Hypothalamus (tissue), 51 donors: ENCODE measurements at places on chromosomes 2 and 18.

GRCh38 chr2:185044323-185044874, 446.1 kb downstream of the ZNF804A start:
- DNase-seq, result no peak

DNA sequence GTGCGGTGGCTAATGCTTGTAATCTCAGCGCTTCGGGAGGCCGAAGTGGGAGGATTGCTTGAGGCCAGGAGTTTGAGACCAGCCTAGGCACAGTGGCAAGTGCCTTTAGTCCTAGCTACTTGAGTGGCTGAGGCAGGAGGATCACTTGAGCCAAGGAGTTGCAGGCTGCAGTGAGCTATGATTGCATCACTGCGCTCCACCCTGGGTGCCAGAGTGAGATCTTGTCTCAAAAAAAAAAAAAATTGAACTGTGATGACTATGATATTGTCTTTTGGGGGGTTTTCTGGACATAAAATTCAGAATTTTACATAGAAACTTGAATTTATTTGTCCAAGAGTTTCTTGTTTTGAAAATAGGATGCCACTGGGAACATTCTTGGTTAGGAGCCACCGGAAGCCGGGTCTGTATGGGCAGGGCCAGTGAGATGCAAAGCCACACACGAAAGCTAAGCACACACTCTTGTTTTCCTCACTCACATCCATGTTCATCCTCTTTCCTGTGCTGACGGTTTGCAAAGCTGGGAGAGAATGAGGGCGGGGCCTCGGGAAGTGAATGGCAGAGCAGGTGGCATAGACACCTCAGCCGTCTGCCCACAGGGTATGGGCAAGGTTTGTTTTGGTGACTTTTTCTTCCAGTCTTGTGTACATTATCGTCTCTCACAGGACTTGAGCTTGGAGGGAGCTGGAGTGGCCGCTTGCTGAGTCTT, 12.6 kb downstream of the AGAP1 start:
- DNase-seq, result no peak

GRCh38 chr2:41896186-41896846, 151.5 kb upstream of the PKDCC start:
- no peak for DNase-seq

DNA sequence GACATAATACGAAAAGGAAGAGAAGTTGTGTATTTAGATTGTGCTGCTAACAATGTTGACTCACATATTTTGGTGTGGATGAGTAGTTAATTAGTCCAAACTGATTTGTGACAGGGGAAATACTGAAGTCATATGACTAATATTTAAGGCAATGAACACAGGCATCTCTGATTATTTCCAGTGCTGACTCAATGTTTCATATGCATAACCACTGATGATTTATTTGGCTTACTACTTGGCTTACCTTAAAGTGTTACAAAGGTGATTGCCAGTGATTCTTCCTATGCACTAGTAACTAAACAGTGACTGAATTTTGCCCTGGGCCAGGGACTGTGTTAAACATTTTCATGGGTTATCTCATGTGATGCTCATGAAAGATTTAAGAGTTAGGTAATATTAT, 722.6 kb downstream of the METTL4 start:
- no peak for DNase-seq

- DNase-seq, result no peak
These were observed 431.2 kb upstream of the CHST9 start for GRCh38 chr18:27616324-27616723.

GRCh38 chr2:36513661-36514060, 84.3 kb downstream of the FEZ2 start:
- no peak for DNase-seq

DNA sequence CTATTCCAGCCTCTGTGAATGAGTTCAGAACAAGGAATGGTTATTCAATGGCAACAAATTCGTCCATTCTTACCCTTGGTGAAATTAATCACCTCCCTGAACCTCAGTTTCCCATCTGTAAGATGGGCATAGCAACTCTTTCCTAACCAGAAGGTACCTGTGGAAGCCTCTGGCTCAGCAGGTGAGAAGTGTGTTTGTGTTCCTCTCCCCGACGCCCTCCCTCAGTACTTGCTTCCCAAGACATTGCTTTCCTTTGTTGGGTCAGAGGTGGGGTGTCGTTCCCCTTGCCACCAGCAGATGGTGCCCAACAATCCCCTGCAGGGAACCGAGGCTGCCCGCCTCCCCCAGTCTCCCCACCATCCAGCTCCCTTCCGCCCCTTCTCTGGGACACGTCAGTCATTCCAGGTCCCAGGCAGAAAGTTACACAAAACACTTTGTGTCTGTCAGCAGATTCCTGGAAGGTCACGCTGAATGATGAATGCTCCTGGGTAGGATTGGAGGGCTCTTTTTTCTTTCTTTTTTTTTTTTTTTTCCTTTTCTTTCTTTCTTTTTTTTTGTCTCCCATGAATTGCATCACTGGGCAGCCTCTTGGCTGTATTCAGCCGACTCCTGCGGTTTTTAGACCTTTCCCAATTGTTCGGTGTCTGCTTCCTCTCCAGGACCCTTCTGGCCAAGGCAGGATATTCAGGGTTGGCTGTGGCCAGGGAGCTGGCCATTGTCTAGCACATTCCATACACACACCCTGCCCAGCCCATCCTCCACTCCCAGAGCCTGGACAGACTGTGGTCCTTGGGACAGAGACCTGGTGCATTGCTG, 117.3 kb downstream of the LPIN1 start:
- no peak for DNase-seq

DNA sequence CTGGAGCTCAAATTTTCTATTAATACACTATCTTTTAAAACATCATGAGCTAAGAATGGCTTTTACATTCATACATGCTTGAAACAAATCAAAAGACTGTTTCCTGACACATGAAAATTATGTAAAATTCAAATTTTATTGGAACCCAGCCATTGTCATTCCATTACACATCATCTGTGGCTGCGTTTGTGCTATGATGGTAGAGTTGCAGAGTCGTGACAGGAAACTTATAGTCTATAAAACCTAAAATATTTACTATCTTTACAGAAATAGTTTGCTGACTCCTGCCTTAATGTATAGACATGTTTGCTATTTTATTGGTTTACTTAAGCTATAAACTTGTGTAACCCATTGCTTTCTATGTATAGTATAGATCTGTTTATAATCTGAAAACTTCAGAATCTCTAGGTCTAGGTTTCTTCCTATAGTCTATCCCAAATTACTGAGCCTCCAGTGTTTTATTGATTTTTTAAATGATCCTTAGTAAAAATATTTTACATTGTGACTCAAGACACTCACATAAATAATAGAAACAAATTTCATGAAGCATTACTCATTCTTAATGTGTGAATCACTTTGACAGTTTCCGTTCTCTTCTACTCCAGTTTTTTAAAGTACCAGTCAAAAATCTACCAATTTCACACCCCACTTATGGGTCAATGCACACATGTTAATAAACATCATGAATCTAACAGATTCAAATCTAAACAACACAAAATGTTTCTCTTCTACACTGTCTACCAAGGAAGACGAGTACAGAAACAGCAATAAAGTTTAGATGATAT, 26.4 kb upstream of the MRPL19 start:
- no peak for DNase-seq

DNA sequence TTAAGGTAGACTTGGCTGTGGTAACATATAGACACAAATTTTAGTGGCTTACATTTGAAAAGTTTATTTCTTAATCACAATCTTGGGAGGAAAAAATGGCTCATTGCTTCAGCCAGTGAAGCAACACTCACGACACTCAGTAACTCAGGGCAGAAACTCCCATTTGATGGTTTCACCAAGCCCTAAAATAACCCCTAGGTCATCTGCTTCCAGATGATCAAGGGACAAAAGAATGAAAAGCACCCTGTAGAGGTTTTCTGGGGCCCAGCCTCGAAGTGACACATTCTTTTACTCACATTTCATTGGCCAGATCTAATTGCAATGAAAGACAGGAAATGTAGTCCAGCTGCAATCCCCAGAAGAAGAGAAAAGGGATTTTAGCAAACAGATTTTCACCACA, 275.9 kb downstream of the TMX3 start:
- DNase-seq, result no peak

DNA sequence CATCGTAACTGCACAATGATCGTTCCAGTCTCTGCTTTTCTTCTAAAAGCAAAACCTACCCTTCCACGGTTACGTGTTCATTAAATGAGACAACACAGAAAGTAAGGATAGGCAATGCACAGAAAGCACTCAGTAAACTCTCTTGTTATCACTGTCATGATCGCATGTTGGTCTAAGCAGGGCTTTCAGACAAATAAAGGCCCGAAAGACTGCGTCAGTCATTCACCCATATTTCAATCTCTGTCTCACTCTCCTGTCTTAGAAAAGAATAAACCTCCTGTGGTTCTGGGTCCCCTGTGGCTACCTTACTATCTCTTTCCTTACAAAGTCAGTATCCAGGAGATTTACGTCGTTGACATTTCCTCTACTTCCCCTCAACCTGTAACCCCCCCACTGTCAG, 160.9 kb downstream of the VAPA start:
- no peak for DNase-seq

GRCh38 chr2:178395941-178396570, 54.9 kb downstream of the PRKRA start:
- DNase-seq, result no peak

DNA sequence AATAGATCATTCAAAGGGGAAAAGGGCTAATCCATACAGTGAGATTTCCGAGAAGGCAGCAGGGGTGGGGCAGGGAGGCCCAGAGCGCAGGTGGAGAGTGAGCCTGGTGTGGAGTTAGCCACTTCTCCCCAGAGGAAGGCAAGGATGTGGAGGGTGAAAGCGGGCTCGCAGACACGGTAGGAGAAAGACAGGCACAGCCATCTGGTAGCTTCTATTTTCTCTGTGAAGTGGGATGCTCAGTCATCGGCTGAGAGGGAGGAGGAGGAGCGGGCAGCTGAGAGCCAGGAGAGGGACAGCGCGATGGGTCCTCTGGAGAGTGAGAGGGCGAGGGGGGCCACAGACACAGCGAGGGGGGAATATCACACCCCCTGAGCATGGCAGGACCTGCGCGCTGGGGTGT, 153.3 kb upstream of the NDUFV2 start:
- DNase-seq, result no peak

DNA sequence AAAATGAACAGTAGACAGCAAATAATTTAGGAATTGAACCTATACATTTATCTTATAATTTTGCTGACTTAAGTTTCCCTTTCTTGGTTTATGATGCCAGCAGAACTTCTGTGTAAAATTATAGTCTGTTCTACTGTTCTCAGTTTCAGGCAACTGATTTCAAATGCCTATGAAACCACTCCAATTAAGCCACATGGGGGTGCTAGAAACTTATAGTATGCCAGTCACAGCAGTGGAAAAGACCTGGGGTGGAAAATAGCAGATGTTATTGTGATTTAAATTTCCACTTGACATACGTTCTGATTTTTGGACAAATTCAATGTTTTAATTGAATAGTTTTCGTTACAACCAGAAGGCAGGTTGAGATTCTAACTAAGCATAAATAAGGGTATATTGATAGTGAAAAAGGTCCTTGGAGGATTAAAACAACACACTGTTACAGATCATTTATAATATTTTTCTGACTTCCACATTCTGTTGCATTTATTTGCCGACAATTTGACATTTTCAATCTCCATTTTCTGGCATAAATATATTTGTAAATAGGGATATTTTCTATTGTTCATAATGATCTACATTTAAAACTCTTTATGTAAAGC, 61.4 kb downstream of the CPS1 start:
- DNase-seq, result no peak

DNA sequence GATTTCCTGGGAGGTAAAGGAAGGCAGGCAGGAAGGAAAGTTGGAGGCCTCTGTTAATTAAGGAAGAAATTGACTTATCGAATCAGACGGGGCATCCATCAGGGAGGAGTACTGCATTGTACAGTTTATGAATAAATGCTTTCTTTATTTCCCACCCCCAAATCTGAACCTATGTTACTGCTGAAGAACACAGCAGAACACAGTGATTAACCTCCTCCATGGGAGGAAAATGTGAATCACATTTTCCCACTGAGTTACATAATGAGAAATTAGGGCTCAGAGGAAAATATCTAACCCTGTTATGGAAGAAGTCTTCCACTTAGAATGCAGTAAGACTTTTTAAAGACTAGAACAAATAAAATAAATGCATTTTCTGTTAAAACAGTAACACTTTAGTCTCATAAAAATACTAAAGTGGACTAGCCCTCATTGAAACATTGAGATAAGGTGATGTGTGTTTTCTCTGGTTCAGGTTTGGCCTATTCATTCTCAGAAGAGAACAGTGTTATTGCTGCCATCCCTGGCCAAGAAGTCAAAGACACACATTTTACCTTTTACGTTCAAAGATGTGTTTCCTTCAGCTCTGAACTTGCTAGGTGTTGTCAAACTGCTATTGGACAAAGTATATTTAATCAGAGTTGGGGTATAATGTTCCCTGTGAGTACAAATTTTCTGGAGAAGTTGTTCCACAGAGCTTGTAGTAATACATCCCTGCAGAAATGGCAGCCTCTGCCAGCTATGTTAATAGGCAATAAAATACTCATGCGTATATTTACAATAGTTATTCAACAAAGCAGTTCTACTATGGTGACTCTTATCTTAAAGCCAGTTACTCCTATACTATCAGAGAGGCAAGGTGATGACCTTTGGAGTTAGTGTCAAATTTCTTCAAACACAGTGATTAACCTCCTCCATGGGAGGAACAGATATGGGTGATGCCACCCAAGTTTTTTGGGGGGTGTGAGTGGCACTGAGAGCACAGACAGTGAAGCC, 11.1 kb downstream of the DNAH6 start:
- DNase-seq, result no peak

DNA sequence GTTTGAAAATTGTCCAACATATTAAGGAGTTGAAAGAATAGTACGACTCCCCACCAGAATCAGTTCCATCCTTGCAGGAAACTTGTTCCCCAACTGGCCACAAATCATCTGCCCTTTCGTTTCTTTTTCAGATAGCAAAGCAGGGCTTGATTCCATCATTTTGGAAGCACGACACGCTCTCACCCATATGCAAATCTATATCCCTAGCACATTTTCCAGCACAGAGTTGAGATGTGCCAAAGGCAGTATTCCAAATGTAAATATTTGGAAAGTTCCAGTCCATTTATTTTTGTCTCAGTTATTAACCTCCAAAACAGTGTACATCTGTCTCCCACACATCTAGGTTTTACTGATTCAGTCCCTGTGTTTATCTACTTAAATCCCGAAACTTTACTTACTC, 128.8 kb upstream of the BCL2L11 start:
- DNase-seq, result no peak
